ENCODE measurements at places on chromosomes 1 and 21. TPM values are rescaled to one million over a fixed set of nuclear protein-coding genes. Genes with fewer than 3 reads are reported as not detected.
A peak's percentile ranks its signal among the peaks of the same experiment; 100 is the strongest.

DNA sequence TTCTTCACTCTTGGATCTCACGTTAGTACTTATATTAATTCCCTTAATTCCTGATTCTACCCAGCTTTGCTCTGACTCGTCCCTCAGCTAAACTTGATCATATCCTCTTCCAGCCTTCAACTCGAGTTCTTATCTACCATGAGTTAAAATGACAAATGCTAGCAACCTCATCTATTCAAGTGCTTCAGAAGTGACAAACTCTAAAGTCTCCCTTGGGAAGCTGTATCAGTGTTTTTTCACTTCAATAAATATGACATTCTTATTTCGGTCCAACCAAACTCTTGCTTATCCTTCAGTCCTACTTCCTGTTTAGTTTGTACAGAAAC lies 75.3 kb downstream of the FOXJ3 start:
- peaks cover 29% of the 10 kb centered on the region for H3K4me1 ChIP-seq
- no peaks in the 10 kb centered on the region for H3K27me3 ChIP-seq
- H3K4me3 ChIP-seq: no peak overlapping the region
- DNase-seq: no peak
- no peak overlapping the region for H3K27ac ChIP-seq
- no peaks in the 10 kb centered on the region for H3K36me3 ChIP-seq

GRCh38 chr1:247475793-247476192 lies 17.9 kb upstream of the OR2B11 start:
- no peaks in the 10 kb centered on the region for H3K27me3 ChIP-seq
- H3K4me3 ChIP-seq: no peak overlapping the region
- no peaks in the 10 kb centered on the region for H3K4me1 ChIP-seq
- DNase-seq: no peak
- no peak overlapping the region for H3K27ac ChIP-seq

GRCh38 chr1:176604461-176604860 lies 141.5 kb downstream of the PAPPA2 start:
- no peaks in the 10 kb centered on the region for H3K36me3 ChIP-seq
- DNase-seq: no peak
- H3K27me3 ChIP-seq: no peaks in the 10 kb centered on the region
- H3K4me1 ChIP-seq: no peaks in the 10 kb centered on the region
- no peak overlapping the region for H3K27ac ChIP-seq

DNA sequence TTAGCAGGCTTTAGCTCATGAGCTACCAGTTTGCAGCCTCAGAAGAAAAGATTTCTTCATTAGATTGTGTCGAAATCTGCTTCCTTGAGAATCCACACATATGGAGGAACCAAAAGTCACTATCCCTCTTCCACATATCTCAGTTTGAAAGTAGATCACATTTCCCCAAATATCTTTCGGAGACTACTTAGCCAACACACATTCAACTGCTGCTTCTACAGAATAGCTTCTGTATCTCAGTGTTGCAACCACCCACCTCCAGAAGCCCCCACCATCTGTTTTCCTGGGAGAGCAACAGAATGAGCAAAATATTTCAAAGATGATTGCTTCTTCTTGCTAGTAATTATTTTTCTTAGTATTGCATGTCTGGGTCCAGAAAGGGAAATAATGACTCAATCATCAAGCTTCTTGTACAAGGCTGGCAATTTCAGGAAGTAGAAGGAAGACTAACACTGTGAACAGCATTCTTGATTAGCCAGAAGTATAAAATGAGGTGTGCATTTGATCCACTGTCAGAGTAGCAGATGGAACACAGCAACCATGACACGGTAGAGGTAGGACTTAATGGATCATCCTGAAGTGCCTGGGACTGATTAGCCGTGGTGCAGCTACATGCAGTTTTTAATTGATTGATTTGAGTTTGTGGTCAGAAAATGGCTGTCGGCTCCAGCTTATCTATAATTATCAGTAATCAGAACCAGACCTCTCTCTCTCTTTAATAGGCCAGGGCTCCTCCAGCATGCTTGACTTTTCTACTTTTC lies 24.9 kb downstream of the ZC3H11B start:
- DNase-seq: no peak
- H3K27me3 ChIP-seq: no peaks in the 10 kb centered on the region
- H3K4me3 ChIP-seq: no peak overlapping the region
- peaks cover 8% of the 10 kb centered on the region for H3K4me1 ChIP-seq

DNA sequence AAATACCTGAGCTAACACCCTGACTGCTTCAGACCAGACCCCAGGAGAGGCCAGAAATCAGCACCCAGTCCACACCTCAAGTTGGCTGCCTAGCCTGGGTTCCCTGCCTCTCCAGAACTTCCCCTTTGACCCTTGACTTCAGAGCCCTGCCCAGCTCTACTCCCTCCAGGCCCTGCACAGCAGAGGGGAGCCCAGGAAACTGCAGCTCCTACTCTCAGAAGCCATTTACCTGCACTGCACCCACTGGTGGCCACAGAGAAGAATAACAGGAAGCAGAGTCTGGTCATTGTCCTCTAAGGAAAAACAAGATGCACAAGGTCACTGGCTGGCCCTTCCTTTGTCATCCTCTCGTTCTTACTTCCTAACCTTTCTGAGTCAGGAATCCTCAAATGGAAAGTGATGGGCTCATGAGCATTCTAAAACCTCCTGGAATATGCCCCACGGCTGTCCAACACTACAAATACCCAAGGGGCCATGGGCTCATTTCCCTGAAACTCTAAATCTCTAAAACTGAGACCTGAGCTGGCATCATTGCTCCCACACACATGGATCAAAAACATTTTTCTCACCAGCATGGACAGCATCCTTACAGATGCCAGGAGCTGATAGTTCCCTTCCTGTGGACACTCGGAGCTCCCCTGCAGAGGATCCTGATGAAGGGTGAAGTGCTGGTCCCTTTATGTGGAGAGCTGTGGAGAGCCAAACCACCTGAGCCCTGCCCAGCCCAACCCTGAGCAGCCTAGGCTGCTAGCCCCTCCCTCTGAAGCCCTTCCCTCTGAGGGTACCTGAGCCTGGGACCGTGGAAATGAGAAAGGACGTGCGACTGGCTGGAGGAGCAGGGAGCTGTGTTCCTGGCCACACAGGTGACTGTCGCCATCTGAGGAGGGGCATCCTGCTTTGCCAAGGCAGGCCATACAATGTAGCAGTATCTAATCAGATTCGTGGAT lies at the start of gene ITLN2:
Gene ITLN2, minus strand, starts transcription at position 652 of the 947 bp plus-strand sequence. Its CDS starts 68 bp downstream, at position 584.
- DNase-seq: no peak
- no peak within 1 kb of the TSS for H3K4me3 ChIP-seq
- peaks cover 18% of the 10 kb centered on the region for H3K4me1 ChIP-seq
- no peak within 1 kb of the TSS for H3K27ac ChIP-seq
- H3K36me3 ChIP-seq: no peaks in the 10 kb centered on the region

DNA sequence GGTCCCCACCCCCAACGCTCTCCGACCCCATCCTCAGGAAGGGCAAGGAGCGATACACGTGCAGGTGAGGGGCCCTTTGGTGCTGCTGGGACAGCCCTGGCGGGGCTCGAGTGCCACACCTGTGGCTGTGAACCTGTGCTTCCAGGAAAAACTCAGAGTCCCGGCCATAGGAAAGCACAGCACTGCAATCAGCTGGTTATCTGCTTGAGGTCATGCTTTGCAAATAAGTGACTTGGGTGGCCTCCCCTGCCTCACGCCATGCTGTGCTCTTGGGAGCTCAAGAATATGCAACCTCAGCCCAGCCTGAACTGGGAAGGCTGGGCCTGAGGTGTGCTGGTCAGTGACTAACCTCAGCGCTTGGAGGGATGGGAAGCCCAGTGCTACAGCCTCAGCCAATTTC lies 36.5 kb upstream of the ARHGEF16 start:
- H3K4me3 ChIP-seq: no peak overlapping the region
- DNase-seq: no peak
- no peak overlapping the region for H3K27ac ChIP-seq

- H3K27me3 ChIP-seq: no peaks in the 10 kb centered on the region
- DNase-seq: no peak
- no peak overlapping the region for H3K4me3 ChIP-seq
- H3K36me3 ChIP-seq: no peaks in the 10 kb centered on the region
Measured at GRCh38 chr1:14755518-14756252, 157.2 kb downstream of the KAZN start.

DNA sequence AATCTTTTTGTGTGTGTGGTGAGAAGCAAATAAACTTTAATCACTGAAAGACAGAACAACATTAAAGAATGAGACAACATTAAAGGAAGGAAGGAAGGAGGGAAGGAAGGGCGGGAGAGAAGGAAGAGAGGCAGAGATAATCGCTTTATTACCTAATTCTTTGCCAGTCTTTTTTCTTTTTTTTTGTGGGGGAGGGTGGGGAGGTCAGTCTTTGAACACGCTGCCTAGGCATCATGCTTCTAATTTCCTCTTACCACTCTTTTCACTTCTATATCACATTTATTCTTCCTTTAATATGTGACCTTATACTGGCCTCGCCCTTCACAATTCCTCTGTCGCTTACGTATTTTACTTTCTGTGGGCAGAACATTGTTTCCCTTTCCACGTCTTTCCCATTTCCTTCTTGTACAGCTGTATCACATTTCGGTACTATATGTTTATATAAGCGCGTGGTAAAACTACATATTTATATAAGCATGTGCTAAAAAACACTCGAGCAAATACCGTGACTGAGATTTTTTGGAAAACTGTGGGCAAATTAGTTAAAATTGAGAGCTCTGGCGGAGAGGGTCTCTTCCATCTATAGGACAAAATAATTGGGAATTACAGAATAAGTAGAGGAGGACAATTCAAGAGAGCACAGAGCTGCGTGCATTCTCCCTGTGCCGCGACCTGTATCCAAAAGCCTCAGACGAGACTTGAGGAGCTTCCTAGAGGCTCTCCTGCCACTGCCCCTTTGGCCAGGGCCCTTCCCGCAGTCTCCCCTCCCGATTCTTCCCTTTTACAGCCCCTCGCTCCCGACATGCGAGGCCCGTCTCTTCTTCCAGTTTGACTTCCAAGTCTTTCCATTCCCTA lies 823 bp upstream of the PRKAA2 start:
- no peak for DNase-seq
- peak overlapping the region; percentile 63 for H3K4me3 ChIP-seq
- H3K27me3 ChIP-seq: peaks cover 13% of the 10 kb centered on the region
- peak overlapping the region; percentile 64 for H3K27ac ChIP-seq
- no peaks in the 10 kb centered on the region for H3K36me3 ChIP-seq

The KLF17 gene
- not detected for total RNA-seq

The ANGEL2 gene
- 27.9 TPM for total RNA-seq

Measured in suprapubic skin (tissue), 4 donors.